ENCODE measurements at places on chromosomes 2 and 18.

DNA sequence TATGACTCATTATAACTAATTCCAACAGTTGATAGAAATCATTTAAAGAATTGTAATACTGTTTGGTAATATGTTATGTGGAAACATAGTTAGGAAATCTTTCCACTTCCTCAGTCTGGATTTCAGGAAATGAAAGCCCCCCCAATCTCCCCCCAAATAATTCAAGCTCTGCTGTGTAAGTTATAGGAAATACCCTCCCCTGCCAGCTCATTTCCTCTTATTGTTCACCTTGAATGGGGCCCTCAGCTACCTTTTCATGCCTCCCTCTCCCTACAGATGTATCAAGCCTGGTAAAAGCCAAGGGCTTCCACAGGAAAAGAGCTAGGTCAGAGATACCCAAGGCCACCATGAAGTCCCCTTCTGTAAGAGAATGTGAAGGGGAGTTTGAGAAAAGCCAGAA is 155.5 kb downstream of the CNTNAP5 start:
- DNase-seq = no peak

- no peak for DNase-seq
These were observed 663.3 kb downstream of the SUCLG1 start for GRCh38 chr2:83795777-83796176.

DNA sequence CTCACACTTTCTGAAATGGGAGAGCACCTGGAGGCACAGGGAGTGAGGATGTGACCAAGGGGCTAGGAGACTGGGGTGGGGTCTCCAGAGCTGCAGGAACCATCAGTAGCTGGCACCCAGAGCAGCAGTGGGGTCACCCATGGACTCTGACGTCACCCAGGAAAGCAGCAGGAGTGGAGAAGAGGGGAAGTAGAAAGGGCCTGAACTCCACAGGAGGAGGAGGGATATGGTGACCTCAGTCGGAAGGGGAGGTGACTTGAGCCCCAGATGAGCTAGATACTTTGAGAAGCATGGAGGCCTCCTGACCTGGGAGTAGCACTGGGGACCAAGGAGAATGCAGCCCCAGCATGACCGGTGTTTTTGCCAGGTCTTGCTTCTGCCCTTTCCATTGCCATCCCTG is 8.8 kb downstream of the NMUR1 start:
- no peak for DNase-seq

GRCh38 chr18:54130177-54130576 is 94.3 kb downstream of the MBD2 start:
- no peak for DNase-seq

DNA sequence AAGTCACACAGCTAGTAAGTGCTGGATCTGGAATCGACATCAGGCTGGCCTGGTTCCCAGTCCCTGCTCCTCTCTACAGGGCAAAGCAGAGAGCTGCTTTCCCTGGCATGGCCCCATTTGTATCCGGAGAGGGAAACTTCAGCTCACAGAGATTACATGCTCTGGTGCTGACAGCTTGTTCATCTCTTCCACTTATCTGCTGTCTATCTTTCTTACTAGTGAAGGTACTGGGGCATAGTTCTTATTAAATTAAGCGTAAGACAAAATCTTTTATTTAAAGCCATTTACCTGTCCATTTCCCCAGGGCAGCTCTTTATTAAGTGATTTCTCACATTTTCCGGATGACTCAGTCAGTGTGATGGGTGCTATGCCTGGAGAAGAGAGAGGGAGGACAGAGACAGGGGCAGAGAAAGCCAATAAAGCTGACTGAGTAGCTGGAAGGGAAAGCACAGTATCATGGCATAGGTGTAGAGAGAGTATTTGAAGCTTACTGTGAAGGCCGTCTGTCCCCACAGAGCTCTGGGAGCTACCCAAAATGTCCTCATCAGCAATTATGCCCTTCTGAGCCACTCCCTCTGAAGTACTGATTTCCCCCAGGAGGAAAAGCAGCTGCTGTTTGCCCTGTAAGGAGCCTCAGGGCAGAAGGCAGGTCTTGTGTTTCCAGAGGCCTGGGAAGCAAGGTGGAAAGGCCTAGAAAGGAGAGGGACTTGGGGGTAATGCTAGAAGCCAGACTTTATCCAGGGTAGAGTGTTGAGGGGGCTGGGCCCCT is 44.1 kb upstream of the EPAS1 start:
- DNase-seq = peak; percentile 36

DNA sequence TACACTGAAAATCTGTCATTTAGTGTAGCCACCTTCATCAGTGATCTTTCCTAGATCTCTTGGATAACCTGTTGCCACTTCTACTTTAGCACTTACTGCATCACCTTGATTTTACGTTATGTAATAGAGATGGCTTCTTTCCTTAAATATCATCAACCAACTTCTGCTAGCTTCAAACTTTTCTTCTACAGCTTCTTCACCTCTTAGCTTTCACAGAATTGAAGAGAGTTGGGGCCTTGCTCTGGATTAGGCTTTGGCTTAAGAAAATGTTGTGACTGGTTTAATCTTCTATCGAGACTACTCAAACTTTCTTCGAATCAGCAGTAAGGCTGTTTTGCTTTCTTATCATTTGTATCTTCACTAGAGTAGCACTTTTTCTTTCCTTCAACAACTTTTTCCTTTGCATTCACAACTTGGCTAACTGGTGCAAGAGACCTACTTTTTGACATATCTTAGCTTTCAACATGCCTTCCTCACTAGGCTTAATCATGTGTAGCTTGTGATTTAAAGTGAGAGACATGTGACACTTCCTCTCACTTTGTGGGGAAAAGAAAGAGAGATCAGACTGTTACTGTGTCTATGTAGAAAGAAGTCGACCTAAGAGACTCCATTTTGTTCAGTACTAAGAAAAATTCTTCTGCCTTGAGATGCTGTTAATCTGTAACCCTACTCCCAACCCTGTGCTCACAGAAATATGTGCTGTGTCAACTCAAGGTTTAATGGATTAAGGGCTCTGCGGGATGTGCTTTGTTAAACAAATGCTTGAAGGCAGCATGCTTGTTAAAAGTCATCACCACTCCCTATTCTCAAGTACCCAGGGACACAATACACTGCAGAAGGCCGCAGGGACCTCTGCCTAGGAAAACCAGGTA is 99.6 kb downstream of the ATL2 start:
- DNase-seq = peak; percentile 34

GRCh38 chr2:8985561-8986326 is 17.7 kb downstream of the MBOAT2 start:
- peak; percentile 93 for DNase-seq

GRCh38 chr2:47271054-47272000 is 116.2 kb upstream of the STPG4 start:
- DNase-seq = no peak

GRCh38 chr18:55024564-55024963 is 65.3 kb upstream of the CCDC68 start:
- DNase-seq = no peak

DNA sequence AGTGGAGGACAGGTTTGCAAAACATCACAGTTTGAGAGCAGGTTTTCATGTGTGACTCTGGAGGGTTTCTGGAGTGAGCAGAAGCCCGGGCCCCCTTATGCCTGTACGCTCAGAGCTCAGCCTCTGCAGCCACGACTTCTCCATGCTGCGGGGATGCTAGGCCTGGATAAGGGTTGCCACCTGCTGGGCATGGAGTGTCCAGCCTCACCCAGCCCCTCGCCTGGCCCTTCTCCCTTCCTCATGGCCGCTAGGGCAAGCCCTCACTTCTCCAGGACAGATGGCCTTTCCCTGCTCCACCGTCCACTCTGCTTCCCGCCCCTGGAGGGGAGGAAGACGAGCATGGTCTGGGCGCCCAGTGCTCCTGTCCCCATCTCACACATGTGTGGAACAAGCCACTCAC is 318.7 kb downstream of the GBX2 start:
- no peak for DNase-seq

GRCh38 chr2:164496881-164497280 is 124.4 kb downstream of the GRB14 start:
- no peak for DNase-seq

DNA sequence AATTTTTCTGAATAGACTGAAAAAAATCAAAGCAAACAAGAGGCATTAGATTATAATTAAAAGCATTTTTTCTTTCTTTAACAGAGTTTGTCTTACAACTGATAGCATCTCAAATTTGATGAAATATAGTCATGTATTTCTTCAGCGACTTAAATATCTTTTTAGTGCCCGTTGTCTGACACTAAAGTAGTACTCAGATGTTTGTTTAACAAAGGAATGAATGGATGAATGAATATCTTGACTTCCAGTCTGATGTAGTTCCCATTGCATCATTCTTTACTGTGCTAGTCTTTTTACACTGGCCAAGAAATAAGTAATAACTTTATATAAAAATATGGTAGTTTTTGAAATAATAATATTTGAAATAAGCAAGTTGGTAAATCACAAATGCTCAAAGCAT is 111.1 kb downstream of the TTC27 start:
- no peak for DNase-seq

- DNase-seq = peak; percentile 92
These were observed 140.3 kb downstream of the TRIB2 start for GRCh38 chr2:12856934-12857601.

- DNase-seq = no peak
These were observed 61.6 kb upstream of the MSH6 start for GRCh38 chr2:47721296-47721695.

GRCh38 chr2:49616800-49617199 is 462.5 kb upstream of the FSHR start:
- peak; percentile 1 for DNase-seq

DNA sequence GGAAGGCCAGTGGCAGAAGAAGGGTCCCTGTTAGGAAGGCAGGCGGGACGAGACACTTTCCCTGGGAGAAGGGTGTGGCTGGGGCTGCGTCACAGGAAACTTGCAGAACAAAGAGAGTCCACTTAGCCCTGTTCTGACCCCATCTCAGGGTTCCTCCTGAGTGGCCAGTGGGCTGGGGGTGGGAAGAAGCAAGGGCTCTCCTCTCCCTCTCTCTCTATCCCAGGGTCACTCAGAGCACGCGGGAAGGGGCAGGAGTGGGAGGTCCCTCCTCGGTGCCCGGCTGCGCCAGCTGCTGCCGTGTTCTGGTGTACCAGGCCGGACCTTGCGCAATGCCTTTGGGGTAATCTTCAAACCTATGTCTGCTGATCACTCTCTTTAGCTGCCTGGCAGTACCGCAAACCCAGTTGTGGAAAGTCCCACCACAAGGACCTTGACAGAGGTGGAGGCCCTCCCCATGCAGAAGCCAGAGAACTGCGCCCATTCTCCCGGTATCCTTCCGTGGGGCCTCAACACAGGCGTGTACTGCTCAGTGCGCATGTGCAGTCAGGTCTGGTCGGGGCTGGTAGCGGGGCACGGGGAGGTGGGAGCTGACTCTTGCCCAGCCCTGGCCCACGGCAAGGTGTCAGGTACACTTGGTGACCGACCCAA is 47.8 kb upstream of the ST3GAL5 start:
- DNase-seq = peak; percentile 42

DNA sequence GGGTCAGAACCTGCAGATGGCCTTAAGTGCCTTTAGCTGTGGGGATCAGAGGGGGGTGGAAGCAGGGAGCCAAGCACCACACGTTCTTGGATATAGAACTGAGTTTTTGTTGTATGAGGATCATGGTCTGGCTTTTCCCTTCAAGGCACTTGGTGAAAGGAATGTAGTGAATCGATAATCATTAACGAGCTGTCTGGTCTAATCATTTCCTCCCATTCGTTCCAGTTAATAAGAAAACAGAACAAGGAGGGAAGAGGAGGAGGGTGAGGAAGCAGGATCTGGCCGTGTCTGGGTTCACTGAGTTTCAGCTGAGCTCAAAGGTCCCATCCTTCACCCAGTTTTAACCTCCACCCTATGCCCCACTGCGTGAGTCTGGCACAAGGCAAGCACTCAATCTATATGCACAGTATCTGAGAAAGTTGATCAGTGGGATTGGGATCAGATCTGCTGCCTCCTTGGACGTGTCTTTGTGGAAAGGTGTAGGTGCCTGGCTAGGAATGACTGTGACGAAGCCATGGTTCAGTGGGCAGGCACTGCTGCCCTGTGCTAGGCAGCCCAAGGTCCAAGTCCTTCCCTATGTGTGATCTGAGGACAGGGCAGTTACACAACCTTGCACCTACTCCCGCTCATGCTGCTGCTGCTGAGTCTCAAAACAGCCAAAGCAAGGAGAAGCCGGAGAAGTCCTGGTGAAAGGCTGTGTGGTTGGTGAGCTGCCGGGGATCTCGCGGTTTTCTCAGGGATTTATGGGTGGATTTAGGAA is 54.8 kb downstream of the GALNT14 start:
- DNase-seq = no peak

DNA sequence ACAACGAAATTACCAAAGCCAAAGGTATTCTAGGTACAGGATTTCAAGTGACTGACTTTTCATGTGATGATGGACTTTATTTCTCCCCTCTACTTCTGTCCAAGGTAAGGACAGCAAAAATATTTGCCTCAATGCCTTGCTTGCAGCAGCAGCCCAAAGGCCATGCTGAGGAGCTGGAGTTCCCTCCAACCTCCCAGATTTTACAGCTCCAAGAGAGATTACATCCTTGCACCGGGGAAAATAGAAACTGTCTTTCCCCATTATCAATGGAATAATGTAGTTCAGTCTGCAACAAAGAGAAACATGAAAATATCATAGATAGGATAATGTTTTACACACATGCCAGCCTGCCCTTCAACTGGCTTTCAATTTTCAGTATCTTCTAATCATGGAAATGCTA is 13.5 kb downstream of the HSPD1 start:
- DNase-seq = no peak

- DNase-seq = peak; percentile 56
These were observed 10.4 kb downstream of the FIGLA start for GRCh38 chr2:70779911-70780545.

GRCh38 chr2:218953366-218953954 is 6.0 kb upstream of the CDK5R2 start:
- DNase-seq = no peak

- no peak for DNase-seq
These were observed 18.4 kb downstream of the SH2D6 start for GRCh38 chr2:85436836-85437487.

DNA sequence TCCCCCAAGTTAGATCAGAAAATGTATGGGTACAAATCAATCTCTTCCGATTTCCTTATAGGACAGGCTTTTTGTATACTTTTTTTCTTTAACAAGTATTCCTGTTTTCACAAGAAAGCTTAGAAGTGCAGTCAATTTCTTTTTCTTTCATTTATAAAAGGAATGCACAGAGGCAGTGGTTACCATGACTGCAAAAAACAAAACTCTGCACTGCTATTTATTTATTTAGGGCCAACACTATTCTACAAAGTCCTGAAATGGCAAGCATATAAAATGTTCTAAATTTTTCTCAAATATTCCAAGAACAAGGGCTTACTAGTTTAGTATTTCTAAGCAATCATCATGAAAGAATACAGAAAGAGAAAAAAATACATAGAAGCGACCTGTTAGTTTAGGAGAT is 22.2 kb downstream of the ATAD2B start:
- DNase-seq = peak; percentile 48

- DNase-seq = no peak
These were observed 4.2 kb upstream of the SIX2 start for GRCh38 chr2:45013229-45014015.

- peak; percentile 99 for DNase-seq
These were observed at the start of gene CXXC1 for GRCh38 chr18:50287441-50288347. Gene CXXC1, minus strand, starts transcription at chr18:50287692. Its CDS starts 103 bp downstream, at chr18:50287589.
